ENCODE measurements at places on chromosomes 11 and 22. TPM values are rescaled to one million over a fixed set of nuclear protein-coding genes. Genes with fewer than 3 reads are reported as not detected.

Gene OR5B2
- not detected for total RNA-seq

Gene TRIM5
- total RNA-seq: 28.5 TPM

Gene BRSK2
- 0.22 TPM for total RNA-seq

Gene HEPN1
- total RNA-seq: not detected

Gene ZFTA
- total RNA-seq: 12.7 TPM

Gene PIH1D2
- 0.36 TPM for total RNA-seq

Gene TOB2
- total RNA-seq: 31.8 TPM

Gene PRG3
- not detected for total RNA-seq

Gene FAM227A
- 1.0 TPM for total RNA-seq

Gene MYBPC3
- not detected for total RNA-seq

Gene BATF2
- total RNA-seq: 0.35 TPM

Gene TSPAN18
- not detected for total RNA-seq

Gene MRGPRX4
- total RNA-seq: not detected

Gene WNT11
- not detected for total RNA-seq

Gene OR2AT4
- not detected for total RNA-seq

Gene IFITM10
- not detected for total RNA-seq

Gene LINC01488
- total RNA-seq: not detected

Gene HEPHL1
- not detected for total RNA-seq

Gene FKBP2
- 72.6 TPM for total RNA-seq

Gene DAGLA
- total RNA-seq: 4.5 TPM

Gene SMIM35
- not detected for total RNA-seq

Gene TBX10
- not detected for total RNA-seq

Gene PLEKHB1
- total RNA-seq: 4.6 TPM

Gene SLC7A4
- 0.29 TPM for total RNA-seq

Gene MAPK8IP2
- total RNA-seq: 0.43 TPM

Gene TMEM135
- 23.9 TPM for total RNA-seq

Gene KCNK4
- total RNA-seq: not detected

Gene LARGE2
- 2.5 TPM for total RNA-seq

Gene GAS2
- total RNA-seq: 1.2 TPM

Gene ISX
- total RNA-seq: not detected

Gene PGA5
- not detected for total RNA-seq

Gene OR52I2
- not detected for total RNA-seq

Gene BIRC3
- total RNA-seq: 17.8 TPM
